ENCODE measurements at places on chromosomes 1 and 21. TPM values are rescaled to one million over a fixed set of nuclear protein-coding genes. Genes with fewer than 3 reads are reported as not detected.

CRYZL1 gene
- total RNA-seq = 20.3 TPM

HCRTR1 gene
- not detected for total RNA-seq

IRF6 gene
- not detected for total RNA-seq

ZSWIM5 gene
- total RNA-seq = 11.0 TPM

SYDE2 gene
- total RNA-seq = 5.3 TPM

OLIG1 gene
- total RNA-seq = not detected

NR5A2 gene
- total RNA-seq = 2.8 TPM

PTPRC gene
- not detected for total RNA-seq

YRDC gene
- 29.2 TPM for total RNA-seq

DDX20 gene
- total RNA-seq = 14.3 TPM

MPL gene
- not detected for total RNA-seq

CIART gene
- not detected for total RNA-seq

PAPPA2 gene
- not detected for total RNA-seq

TRIM67 gene
- not detected for total RNA-seq

ESPN gene
- total RNA-seq = 38.5 TPM

HSD17B7 gene
- total RNA-seq = 84.9 TPM

RPAP2 gene
- total RNA-seq = 50.7 TPM

MSTO1 gene
- 25.3 TPM for total RNA-seq

CFAP410 gene
- 20.1 TPM for total RNA-seq

CD5L gene
- not detected for total RNA-seq

DPT gene
- total RNA-seq = not detected

CRYAA gene
- 5.2 TPM for total RNA-seq

TRPM2 gene
- not detected for total RNA-seq

CELA2A gene
- not detected for total RNA-seq

KCNN3 gene
- total RNA-seq = not detected

ZNF124 gene
- total RNA-seq = 134 TPM

B3GALT6 gene
- 14.2 TPM for total RNA-seq

SYCP1 gene
- not detected for total RNA-seq
